ENCODE measurements at places on chromosomes 2 and 18.
A peak's percentile ranks its signal among the peaks of the same experiment; 100 is the strongest.

- DNase-seq: no peak
Measured at GRCh38 chr18:8673256-8674209, 31.8 kb upstream of the MTCL1 start.

GRCh38 chr18:37246779-37247340 is 318.7 kb downstream of the CELF4 start:
- no peak for DNase-seq

DNA sequence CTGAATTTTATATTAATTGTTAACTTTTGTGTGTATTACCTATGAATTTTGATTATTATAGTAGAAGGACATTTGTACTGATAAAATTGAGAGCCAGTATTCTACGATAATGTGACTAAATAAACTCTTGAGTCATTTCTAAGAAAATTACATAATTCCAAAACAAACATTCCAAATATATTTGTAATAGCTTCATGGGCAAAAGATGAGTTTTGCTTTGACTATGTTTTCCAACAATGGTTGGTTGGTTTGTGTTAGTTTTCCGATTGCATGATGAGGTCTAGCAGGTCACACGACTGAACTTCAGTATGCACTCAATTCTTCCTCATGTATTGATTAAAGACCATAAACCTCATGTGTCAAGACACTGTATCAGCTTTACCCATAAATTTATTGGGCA is 71.7 kb upstream of the WDR75 start:
- peak; percentile 67 for DNase-seq

- no peak for DNase-seq
Measured at GRCh38 chr18:21327101-21327500, 85.1 kb downstream of the GREB1L start.

Measured in brain microvascular endothelial cell (primary cell).